ENCODE measurements at places on chromosomes 7 and 10. TPM values are rescaled to one million over a fixed set of nuclear protein-coding genes. Genes with fewer than 3 reads are reported as not detected.
A peak's percentile ranks its signal among the peaks of the same experiment; 100 is the strongest.

GRCh38 chr7:4205828-4206227, 476.3 kb upstream of the FOXK1 start:
- no peak overlapping the region for H3K27ac ChIP-seq
- no peaks in the 10 kb centered on the region for H3K27me3 ChIP-seq
- DNase-seq = no peak

DNA sequence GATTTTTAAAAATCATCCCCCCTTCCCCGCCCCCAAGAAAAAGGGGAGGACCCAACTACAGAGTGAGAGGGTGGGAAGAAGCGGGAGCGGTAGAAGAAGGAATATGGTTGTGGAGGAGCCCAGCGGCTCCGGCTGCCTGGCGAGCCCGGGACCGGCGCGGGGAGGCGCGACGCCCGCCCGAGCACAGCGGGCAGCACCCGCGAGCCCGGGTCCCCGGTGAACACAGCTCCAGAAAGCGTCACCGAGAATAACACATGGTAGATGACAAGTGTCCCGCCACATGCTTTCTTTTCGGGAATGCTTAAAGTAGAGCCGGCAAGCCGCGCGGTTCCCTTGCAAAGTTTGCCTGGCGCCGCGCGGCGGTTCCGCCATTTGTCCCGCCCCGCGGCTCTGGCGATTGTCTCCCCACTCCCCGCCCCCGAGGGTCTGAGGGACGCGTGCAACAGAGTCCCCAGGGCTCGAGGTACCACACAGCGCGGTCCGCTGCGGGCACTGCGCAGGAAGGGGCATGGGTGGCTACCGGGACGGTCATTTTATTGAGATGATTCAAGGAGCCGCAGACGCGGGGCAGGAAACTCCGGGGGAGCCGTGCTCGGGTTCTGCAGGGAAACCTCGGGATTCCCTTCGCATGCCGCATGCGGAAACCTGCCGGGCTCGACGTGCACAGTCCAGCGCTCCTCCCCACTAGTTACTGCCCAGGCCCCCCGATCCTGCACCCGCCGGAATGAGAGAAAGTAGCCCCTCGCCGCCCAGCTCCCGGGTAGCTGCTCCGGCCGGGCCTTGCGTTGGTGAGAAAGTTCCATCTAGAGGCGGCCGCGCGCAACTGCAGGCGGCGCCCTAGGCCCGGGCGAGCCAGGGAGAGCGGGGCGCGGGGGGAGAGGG, 781 bp upstream of the GRM8 start:
- DNase-seq = peak; percentile 63
- peaks cover 22% of the 10 kb centered on the region for H3K4me1 ChIP-seq
- H3K27me3 ChIP-seq = peaks cover 90% of the 10 kb centered on the region
- H3K4me3 ChIP-seq = peak overlapping the region; percentile 67
- no peak overlapping the region for H3K27ac ChIP-seq

GRCh38 chr7:132388688-132389087, 187.6 kb downstream of the PLXNA4 start:
- H3K36me3 ChIP-seq = no peaks in the 10 kb centered on the region
- H3K27ac ChIP-seq = no peak overlapping the region
- DNase-seq = no peak
- no peaks in the 10 kb centered on the region for H3K4me1 ChIP-seq
- H3K4me3 ChIP-seq = no peak overlapping the region

The GJD4 gene
- not detected for total RNA-seq

GRCh38 chr10:9209105-9209798, 1154.8 kb downstream of the GATA3 start:
- H3K27ac ChIP-seq = no peak overlapping the region
- H3K4me3 ChIP-seq = no peak overlapping the region
- no peaks in the 10 kb centered on the region for H3K36me3 ChIP-seq
- no peaks in the 10 kb centered on the region for H3K27me3 ChIP-seq
- DNase-seq = peak; percentile 39
- no peaks in the 10 kb centered on the region for H3K4me1 ChIP-seq

DNA sequence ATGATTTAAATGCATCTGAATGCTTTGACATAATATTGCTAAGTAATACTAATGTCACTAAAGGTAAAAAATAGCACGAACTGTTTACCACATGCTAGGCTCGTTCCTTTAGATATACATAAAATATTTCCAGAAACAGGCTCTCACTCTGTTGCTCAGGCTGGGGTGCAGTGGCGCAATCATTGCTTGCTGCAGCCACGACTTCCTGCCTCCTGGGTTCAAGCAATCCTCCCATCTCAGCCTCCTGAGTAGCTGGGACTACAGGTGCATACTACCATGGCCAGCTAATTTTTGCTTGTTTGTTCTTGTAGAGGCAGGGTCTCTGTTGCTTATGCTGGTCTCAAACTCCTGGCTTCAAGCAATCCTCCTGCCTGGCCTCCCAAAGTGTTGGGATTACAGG, 183.3 kb downstream of the SGMS1 start:
- H3K27ac ChIP-seq = no peak overlapping the region
- no peak overlapping the region for H3K4me3 ChIP-seq
- no peaks in the 10 kb centered on the region for H3K36me3 ChIP-seq
- no peaks in the 10 kb centered on the region for H3K27me3 ChIP-seq
- DNase-seq = no peak
- peaks cover 35% of the 10 kb centered on the region for H3K4me1 ChIP-seq

- no peak for DNase-seq
- H3K4me3 ChIP-seq = no peak overlapping the region
- H3K27ac ChIP-seq = no peak overlapping the region
- H3K36me3 ChIP-seq = no peaks in the 10 kb centered on the region
- peaks cover 61% of the 10 kb centered on the region for H3K4me1 ChIP-seq
Measured at GRCh38 chr10:103114876-103115275, 78.2 kb downstream of the NT5C2 start.

DNA sequence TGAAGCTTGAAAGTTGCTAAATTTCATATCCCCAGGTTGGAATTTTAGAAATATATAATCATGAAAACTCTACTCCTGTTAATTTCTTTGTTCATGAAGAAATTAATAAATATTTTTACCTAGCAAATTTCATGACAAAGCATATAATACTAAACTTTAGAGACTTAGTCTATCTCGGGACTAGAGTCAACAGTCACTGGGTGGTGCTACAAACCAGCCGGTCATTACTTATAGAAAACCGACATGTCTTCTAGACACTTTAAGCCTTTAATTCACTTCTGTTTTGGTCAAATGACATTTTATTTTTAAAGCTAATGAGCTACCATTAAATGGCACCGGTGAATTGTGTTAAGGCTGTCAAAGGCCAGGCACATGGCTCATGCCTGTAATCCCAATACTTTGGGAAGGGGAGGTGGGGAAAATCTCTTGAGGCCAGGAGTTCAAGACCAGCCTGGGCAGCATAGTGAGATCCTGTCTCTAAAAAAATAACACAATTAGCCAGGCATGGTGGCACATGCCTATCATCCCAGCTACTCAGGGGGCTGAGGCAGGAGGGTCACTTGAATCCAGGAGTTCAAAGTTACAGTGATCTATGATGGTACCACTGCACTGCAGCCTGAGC, 270.1 kb downstream of the CACNA2D1 start:
- DNase-seq = no peak
- no peak overlapping the region for H3K4me3 ChIP-seq
- no peak overlapping the region for H3K27ac ChIP-seq
- no peaks in the 10 kb centered on the region for H3K36me3 ChIP-seq

The DPCD gene
- 12.9 TPM for total RNA-seq

DNA sequence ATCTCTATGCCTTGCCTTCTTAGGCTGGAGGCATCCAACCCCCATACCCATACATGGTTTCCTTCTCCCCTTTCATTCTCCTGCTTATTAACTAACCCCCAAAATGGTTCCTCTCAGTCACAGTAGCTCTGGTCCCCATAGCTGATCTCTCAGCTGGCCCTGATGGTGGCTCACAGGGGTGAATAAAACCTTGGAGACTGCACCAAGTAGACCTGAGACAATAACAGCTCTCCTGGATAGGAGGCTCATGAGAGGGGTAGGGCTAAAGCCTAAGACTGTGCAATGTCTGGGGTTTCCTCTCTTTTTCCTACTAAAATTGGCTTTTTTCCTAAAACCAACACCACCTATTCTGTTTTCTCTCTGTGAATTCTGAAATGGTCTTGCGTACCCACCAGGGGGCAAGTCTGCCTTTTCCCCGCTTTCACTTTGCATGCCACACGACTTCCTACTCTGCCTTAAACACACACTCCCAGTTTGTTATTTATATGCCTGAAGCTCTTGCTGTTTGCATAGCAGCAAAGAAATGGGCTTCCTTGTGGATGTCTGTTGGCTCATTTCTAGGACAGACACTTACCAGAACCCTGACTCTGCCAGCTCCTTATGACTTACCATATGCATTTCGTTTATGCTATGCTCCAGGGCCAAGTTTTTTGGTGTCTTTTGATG, 18.4 kb upstream of the PON1 start:
- no peak overlapping the region for H3K4me3 ChIP-seq
- DNase-seq = no peak
- H3K27me3 ChIP-seq = no peaks in the 10 kb centered on the region
- H3K36me3 ChIP-seq = no peaks in the 10 kb centered on the region

DNA sequence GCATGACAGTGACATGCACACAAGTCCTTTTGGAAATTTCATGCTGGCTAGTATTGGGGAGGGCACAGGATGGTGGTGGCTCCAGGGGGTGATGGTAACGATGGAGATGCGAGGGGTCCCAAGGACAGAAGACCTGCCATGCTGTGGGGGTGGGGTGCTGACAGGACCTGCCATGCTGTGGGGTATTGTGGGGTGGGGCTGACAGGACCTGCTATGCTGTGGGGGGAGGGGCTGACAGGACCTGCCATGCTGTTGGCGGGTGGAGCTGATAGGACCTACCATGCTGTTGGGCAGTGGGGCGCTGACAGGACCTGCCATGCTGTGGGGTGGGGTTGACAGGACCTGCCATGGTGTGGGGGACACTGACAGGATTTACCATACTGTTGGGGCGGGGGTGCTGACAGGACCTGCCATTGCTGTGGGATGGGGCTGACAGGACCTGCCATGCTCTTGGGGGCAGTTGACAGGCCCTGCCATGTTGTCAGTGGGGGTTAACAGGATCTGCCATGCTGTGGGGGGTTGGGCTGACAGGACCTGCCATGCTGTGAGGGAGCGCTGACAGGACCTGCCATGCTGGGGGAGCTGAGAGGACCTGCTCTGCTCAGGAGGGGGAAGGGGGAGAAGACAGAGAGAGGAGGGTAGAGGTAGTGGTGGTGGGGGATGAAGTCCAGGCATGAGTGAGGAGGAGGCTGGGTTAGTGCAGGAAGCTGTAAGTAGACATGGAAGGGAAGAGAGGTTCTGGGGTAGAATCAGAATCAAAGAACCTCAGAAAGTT, 36.2 kb upstream of the RET start:
- DNase-seq = no peak
- no peaks in the 10 kb centered on the region for H3K4me1 ChIP-seq
- H3K4me3 ChIP-seq = no peak overlapping the region
- H3K27ac ChIP-seq = no peak overlapping the region
- H3K36me3 ChIP-seq = no peaks in the 10 kb centered on the region

DNA sequence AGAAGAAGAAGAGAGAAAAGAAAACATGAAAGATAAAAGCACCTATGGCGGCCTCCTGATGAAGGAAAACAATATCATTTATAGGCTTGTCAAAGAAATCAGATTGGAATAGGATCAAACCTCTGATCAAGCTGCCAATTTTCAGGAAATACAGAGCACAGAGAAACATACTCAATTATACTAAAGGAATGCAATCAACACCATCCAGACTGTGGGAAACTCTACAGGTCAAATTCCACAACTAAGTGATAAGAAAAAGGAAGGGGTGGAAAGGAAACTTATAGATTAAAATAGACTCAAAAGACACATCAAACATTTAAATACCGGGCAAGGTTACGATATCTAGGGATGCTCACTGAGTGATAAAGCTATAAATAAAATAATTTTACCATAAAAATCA, 39.3 kb downstream of the AOAH start:
- no peaks in the 10 kb centered on the region for H3K4me1 ChIP-seq
- no peaks in the 10 kb centered on the region for H3K36me3 ChIP-seq
- no peak overlapping the region for H3K4me3 ChIP-seq
- no peak overlapping the region for H3K27ac ChIP-seq
- H3K27me3 ChIP-seq = no peaks in the 10 kb centered on the region

DNA sequence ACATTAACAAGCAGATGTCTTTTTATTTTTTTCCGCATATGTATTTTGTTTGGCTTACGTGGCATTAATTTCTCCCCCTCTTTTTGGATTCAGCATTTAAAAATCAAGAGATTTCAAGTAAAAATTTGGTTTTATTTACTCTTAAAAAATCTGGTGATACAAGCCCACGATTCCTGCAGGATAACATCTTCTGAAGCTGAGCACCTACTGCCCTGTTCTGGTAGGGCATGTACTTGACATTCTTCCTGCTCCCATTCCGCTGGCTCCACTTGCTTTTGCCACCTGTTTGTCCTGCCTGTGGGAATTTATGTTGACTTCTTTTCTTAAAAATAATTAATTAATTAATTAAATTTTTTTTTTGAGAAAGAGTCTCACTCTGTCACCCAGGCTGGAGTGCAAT, 105.2 kb upstream of the SLC25A13 start:
- no peaks in the 10 kb centered on the region for H3K27me3 ChIP-seq
- H3K27ac ChIP-seq = no peak overlapping the region
- H3K36me3 ChIP-seq = no peaks in the 10 kb centered on the region
- no peaks in the 10 kb centered on the region for H3K4me1 ChIP-seq

The POM121L12 gene
- not detected for total RNA-seq

The NUPR2 gene
- total RNA-seq = not detected

The EMX2 gene
- 0.15 TPM for total RNA-seq

- H3K36me3 ChIP-seq = no peaks in the 10 kb centered on the region
- peak overlapping the region; percentile 7 for H3K27ac ChIP-seq
- no peaks in the 10 kb centered on the region for H3K27me3 ChIP-seq
- no peaks in the 10 kb centered on the region for H3K4me1 ChIP-seq
Measured at GRCh38 chr10:123847686-123848432, 43.7 kb downstream of the CPXM2 start.

- DNase-seq = no peak
- H3K27ac ChIP-seq = no peak overlapping the region
- no peak overlapping the region for H3K4me3 ChIP-seq
Measured at GRCh38 chr10:90924552-90924951, 3.7 kb upstream of the ANKRD1 start.

DNA sequence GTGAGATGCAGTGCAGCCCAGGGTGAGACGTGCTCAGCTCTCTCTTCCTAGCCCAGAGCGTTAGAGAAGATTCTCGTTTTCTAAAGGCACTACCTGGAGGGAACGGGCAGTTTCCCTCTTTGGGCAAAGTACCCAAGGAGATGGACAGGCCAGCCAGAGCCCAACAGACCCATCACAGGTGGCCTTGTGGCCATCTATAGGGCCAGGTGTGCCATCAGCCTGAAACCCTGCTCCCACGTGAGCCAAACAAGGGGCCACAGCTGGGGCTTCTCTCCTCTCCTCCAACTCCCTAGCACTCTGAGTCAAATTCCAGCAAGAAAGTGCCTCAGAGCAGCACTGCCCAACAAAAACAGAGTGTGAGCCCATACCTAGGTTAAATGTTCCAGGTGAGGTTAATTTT, 22.3 kb downstream of the CHST15 start:
- H3K4me3 ChIP-seq = no peak overlapping the region
- no peaks in the 10 kb centered on the region for H3K36me3 ChIP-seq
- H3K27ac ChIP-seq = no peak overlapping the region
- peaks cover 16% of the 10 kb centered on the region for H3K4me1 ChIP-seq

GRCh38 chr7:44140341-44140740, 791 bp downstream of the MYL7 start:
- H3K27ac ChIP-seq = no peak overlapping the region
- no peak overlapping the region for H3K4me3 ChIP-seq
- H3K27me3 ChIP-seq = peaks cover 4% of the 10 kb centered on the region
- no peak for DNase-seq

The MMRN2 gene
- total RNA-seq = 23.4 TPM
